Kidney capillary endothelial cell (primary cell): ENCODE measurements at places on chromosomes 2 and 18.

DNA sequence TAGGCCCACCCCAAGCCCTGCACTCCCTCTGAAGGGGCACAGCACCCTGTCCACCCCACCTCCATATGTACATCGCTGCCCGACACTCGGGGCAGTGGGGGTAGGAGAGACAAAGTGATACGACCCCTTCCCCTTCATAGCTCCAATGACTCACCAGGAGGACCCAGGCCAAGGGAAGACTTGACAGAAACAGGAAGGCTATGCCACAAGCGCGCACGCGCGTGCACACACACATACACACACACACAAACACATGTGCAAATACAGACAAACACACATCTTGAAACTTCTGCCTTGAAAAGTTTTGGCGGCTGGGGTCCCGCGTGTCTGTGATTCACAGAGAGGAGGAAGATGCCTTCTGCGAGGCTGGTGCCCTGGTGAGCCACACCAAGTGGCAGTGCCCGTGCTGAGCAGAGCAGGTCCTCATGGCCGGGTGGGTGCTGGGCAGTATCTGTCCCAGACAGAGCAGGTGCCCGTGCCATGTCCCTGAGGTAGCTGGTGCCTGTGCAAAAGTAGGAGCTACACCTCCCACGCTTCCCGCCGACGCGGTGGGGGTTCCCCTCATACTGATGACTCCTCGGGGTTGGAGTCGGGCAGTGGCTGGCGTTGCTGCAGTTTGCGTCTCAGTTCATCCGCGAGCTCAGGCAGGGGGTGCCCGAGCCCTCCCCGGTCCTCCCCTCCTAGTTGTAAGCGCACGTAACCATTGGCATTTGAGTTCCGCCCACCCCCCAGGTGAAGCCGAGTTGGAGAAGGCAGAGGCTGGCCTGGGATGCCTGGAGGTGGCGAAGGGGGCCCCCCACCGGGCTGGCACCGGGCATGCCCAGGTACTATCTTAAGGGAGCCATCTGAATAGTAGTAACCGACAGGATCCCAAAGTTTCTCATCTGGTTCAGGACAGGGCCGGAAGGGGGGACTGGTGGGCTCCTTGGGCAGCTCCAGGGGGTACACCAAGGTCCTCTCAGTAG, 2.5 kb upstream of the ANKRD39 start:
- DNase-seq: no peak

GRCh38 chr2:105187531-105187930, 54.0 kb upstream of the GPR45 start:
- no peak for DNase-seq

- no peak for DNase-seq
Observed at GRCh38 chr18:35201256-35201931, 39.4 kb upstream of the ZNF397 start.

GRCh38 chr2:152448606-152449005, 113.6 kb downstream of the FMNL2 start:
- no peak for DNase-seq

DNA sequence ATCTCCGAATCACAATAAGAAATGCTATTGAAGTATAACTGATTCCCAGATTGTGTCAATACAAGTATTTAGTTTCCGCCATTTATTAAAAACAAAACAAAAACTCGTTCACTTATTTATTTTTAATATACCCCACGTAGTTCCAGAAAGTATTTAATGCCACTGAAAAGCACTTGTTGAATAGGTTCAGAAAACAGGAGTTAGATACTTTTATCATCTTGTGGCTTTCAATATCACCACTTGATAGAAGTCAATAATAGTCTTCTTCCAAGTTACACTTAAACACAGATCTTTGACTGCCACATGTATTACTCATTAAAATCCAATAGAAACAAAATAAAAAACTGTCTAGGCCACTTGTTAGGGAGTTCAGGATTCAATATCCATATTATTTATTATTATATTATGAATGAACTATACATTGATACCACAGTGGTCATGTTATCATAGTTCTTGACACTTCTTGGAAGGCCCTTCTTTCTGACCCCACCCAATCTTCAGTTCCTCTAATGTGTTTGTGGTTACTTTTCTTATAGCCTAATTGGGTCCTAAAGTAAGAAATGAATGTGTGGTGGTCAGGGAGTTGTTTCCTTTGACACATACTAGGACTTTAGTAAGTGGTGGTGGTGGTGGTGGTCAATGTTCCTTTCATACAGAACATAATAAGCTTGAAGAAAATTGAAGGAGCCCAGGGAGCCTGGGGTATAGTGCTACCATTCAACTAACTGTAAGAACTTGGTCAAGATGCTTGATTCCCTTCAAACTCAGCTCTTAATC, 221.3 kb upstream of the ITGA4 start:
- DNase-seq: no peak

GRCh38 chr2:36287363-36288275, 68.0 kb upstream of the CRIM1 start:
- peak; percentile 24 for DNase-seq

DNA sequence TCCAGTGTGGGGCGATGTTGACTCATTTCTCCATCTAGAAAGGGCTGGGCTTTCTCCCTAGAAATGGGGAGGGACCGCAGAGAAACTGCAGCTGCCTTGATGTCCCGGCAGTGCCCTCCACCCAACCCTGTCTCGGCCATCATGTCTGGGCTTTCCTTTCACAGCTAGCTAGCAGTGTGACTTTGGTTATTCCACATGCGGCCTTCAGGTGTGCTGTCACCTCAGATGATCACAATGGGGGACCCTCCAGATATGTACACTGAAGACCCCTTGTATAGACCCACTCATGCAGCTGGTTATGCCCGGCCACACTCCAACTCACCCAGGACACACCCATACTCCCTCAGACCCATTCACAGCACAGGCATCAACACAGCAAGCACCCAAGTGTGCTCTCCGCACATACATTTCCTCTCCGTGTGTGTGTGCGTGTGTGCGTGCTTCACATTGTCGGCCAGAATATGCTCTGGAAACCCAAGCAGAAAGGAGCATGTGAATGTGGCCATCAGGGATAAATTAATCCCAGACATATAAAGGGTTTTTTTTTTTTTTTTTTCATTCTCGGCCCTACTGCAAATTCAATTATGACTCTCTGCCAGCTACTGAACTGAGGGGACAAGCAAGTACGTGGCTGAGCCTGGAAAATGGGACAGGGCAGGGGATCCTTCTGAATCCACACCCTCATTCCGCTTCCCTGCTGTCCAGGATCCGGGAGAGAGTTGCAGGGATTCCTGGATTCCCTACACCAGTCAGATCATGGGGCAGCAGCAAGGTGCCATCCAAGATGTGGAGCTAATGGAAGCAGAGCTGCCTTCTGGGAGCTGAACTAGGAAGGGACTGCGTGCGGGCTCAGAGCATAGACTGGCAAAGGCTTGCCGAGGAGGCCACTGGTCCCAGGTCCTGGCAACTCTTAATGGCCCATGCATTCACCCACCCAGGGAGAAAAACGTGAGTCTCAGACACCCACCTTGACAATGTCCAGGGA, 240.2 kb downstream of the DYSF start:
- no peak for DNase-seq

GRCh38 chr2:98020992-98021713, 25.4 kb upstream of the TMEM131 start:
- DNase-seq: no peak

DNA sequence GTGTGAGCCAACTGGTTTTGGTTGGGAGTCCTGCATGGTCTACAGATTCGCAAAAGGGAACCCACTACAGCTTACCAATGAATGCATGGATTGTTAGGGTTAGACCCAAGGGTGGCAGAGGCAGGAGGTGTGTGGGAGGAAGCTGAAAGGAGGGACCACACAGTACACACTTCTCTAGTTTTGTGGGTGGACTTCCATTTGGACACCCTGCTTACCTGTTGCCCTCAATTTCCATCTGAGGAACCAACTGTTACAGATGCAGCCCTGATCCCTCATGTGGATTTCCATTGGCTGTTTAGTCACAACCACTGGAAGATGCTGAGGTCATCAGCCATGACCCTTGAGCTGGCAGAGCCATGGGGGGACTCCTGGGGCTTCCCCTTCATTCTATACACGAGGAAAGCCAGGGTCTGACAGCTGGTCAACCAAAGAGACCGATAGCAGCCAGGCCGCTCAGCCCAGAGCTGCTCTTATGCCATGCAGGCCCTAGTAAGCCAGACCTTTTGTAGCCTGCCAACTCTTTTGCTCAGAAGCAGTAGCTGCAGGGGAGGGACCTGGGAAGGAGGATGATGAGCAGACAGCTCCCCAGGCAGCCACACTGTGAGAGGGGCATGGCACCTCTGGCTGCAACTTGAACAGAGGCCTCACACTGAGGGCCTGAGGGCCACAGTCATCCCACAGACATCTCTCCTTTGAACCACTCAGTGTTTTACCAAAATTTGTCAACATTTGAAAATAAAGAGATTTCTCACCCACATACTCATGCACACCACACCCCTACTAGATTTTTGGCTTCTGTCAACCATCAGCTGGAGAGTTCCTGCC, 162.1 kb downstream of the SETBP1 start:
- no peak for DNase-seq

- no peak for DNase-seq
Observed at GRCh38 chr2:74777161-74777900, 56.6 kb upstream of the HK2 start.

GRCh38 chr18:4351005-4351404, 104.1 kb downstream of the DLGAP1 start:
- no peak for DNase-seq

- DNase-seq: no peak
Observed at GRCh38 chr2:134315471-134315870, 61.6 kb downstream of the MGAT5 start.

DNA sequence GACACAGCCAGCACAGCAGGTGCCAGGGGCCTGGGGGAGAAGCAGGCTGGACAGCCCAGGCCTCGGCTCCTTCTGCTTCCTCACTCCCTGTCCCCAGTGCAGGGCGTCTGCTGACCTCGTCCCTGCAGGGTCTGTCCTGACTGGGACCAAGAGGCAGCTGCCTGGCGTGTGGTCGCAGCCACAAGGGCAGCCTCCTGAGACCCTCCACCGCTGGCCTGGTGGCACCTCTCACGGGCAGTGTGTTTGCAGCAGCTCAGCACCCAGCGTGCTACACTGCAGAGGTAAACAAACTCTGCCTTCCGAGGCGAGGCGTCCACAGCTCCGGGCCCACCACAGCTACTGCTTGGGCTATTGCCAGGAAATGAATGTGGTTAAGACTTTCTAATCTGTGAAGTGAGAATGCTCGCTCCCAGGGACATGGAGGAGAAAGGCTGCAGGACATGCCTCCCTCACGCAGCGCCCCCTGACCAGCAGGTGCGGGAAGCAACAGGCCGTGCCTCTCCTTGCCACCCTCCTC, 46.1 kb upstream of the HPCAL1 start:
- DNase-seq: no peak

- no peak for DNase-seq
Observed at GRCh38 chr2:234533626-234534025, 36.7 kb upstream of the ARL4C start.

DNA sequence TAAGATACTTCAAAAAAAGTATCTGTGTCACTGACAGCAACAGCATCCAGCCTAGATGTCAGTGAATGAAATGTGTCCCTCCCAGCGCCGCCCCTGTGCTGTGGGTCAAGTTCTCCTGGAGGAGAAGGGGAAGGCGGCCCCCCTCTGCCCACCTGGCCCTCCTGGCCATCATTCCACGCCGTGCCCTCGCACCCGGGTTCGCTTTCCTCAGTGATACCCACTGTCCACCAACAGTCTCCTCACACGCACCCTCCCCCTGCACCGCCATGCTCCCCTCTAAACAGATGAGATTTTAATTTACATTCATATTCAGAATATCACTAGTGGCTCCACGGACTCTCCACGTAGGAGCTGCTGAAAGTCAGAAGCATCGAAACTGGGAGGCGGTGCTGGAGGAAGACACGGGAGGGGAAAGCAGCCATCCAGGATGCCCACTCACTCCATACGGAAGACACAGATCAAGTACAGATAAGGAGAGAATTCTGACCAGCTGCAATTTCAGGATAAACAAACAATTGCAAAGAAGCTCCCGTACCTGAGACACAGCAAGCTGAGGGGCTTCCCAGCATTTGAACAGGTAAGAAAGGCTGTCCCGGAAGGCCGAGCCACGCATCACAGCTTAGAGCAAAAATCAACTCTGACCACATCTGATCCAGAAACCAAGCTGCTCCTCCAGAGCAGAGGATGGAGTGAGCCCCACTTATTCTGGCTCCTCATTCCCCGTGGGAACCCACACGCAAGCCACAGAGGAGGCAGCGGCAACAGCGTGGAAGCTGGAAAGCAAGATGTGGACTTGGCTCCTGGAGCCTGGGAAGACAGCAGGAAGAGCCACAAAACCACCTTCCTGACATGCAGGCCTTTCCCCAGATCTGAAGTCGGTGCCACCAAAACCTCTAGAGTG, 49.7 kb downstream of the PXDN start:
- DNase-seq: no peak

DNA sequence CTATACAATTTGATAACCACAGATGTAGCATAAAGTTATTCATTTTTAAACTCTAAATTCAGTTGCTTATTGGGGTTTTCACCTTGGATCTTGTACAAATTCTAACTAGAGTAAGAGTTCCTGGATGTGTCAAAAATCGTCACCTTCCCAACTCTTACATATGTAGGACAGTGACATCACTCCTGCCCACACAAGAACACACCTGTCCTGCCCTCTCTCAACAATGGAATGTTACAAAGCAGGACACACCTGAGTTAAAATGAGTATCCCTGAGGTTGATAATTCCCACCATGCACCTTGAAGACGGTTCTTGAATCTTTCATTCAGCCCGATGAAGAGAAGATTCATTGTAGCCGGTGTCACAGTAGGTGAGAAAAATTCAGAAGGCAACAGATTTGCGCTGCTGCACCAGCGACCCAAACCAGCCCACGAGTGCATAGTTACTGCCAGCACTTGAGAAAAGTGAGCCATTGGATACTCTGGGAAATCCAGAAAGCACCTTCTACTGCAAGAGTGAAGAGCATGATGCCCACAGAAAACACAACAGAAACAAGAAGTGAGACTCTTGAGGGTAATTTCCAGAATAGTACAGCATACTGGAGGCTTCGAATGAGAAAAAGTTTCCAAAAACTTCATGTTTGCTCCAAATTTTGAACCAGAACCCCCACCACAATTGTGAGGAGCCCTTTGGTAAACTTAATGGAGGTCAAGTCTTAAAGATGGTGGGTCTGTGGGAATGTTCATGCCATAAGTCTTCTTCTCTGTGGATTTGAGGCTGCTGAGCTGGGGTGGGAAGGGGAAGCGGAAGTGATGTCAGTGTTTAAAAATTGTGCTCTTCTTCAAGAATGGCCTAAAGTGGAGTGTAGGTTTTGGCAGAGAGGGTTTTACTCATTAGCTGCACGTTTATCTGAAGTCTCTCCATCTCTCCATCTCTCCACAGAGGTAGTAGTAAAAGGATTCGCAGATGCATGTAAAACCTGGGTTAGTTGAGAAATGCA, 34.7 kb upstream of the ADAM23 start:
- DNase-seq: no peak

- no peak for DNase-seq
Observed at GRCh38 chr2:56337342-56337741, 153.6 kb downstream of the CCDC85A start.

GRCh38 chr2:201196003-201196402, 13.1 kb downstream of the CASP10 start:
- DNase-seq: no peak

DNA sequence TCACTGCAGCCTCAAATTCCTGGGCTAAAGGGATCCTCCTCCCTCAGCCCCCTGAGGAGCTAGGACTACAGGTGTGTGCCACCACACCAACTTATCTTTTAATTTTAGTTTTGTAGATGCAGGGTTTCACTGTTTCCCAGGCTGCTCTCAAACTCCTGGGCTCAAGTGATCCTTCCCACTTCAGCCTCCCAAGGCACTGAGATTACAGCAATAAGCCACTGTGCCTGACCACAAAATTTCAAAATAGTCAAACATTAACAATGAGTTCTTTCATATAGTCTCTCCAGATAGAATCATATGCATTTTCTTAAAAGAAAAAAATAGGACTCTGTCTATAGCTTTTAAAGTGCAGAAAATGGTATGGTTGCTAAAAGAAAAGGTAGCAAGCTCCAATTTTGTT, 24.9 kb upstream of the PID1 start:
- DNase-seq: no peak
